Activated naive CD8-positive, alpha-beta T cell treated with anti-CD3 and anti-CD28 coated beads, Interleukin-2, amount 50 U/mL, for 24 hours (primary cell): ENCODE measurements at places on chromosomes 7 and 10.

- H3K27ac ChIP-seq = no peak overlapping the region
- no peak overlapping the region for H3K4me3 ChIP-seq
- no peaks in the 10 kb centered on the region for H3K36me3 ChIP-seq
Observed at GRCh38 chr7:299628-300027, 9.7 kb downstream of the FOXL3 start.

GRCh38 chr10:7866176-7866575 is 47.9 kb downstream of the TAF3 start:
- H3K4me3 ChIP-seq = no peak overlapping the region
- H3K4me1 ChIP-seq = peaks cover 11% of the 10 kb centered on the region
- H3K27me3 ChIP-seq = no peaks in the 10 kb centered on the region
- peaks cover 20% of the 10 kb centered on the region for H3K36me3 ChIP-seq
- H3K27ac ChIP-seq = no peak overlapping the region

GRCh38 chr7:48245751-48246472 is 74.7 kb downstream of the ABCA13 start:
- no peak overlapping the region for H3K4me3 ChIP-seq
- no peaks in the 10 kb centered on the region for H3K36me3 ChIP-seq
- no peak overlapping the region for H3K27ac ChIP-seq
- no peak for DNase-seq

GRCh38 chr7:94190599-94191061 is 186.5 kb upstream of the BET1 start:
- no peak for DNase-seq
- H3K36me3 ChIP-seq = no peaks in the 10 kb centered on the region
- no peaks in the 10 kb centered on the region for H3K4me1 ChIP-seq

DNA sequence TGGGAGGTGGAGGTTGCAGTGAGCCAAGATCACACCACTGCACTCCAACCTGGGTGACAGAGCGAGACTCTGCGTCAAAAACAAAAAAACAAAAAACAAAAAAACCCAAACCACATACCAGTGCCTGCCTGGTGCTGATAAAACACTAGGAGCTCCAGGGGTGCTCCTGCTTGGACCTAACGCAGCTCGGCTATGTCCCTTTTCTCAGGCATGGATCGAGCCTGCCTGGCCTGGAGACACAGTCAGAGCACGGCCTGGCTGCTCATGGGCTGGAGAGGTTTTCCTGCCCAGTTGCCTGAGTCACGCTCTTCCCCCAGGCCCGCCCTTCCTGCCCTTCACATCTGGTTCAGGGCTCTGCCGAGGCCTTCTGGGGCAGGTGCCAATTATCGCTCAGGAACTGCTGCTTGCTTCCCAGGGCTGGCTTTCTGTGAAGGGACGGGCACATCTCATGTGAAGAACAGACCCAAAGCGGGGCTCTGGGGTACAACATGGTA is 12.6 kb upstream of the NPFFR1 start:
- H3K4me3 ChIP-seq = no peak overlapping the region
- peaks cover 2% of the 10 kb centered on the region for H3K4me1 ChIP-seq
- H3K27ac ChIP-seq = no peak overlapping the region
- no peaks in the 10 kb centered on the region for H3K27me3 ChIP-seq
- no peak for DNase-seq

DNA sequence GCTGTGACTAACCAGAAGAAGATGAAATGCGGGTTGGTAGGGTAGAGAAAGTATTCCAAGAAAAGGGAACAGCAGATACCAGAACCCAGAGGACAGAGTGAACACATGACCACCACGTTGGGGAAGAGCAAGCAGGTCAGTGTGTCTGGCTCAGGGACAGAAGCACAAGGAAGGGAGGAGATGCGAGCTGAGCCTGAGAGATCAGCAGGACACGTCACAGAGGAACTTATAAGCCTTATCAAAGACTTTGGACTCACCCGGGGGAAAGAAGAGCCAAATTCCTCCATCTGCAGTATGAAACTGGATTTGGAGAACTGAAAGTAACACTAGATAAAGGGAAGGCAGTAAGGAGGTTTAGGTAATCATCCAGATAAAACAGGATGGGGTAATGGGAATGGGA is 232.1 kb upstream of the NPVF start:
- DNase-seq = no peak
- H3K27ac ChIP-seq = no peak overlapping the region
- no peak overlapping the region for H3K4me3 ChIP-seq
- peaks cover 13% of the 10 kb centered on the region for H3K27me3 ChIP-seq
- no peaks in the 10 kb centered on the region for H3K36me3 ChIP-seq
- no peaks in the 10 kb centered on the region for H3K4me1 ChIP-seq

- H3K4me3 ChIP-seq = no peak overlapping the region
- H3K36me3 ChIP-seq = peaks cover 2% of the 10 kb centered on the region
- H3K27ac ChIP-seq = no peak overlapping the region
- DNase-seq = no peak
Observed at GRCh38 chr10:734481-734880, 45.0 kb upstream of the DIP2C start.

- no peak for DNase-seq
- no peak overlapping the region for H3K27ac ChIP-seq
Observed at GRCh38 chr10:92569071-92569470, 4.8 kb downstream of the IDE start.

- DNase-seq = no peak
- no peak overlapping the region for H3K27ac ChIP-seq
- no peaks in the 10 kb centered on the region for H3K4me1 ChIP-seq
- H3K27me3 ChIP-seq = peaks cover 3% of the 10 kb centered on the region
Observed at GRCh38 chr7:21086688-21087087, 300.0 kb upstream of the SP8 start.

DNA sequence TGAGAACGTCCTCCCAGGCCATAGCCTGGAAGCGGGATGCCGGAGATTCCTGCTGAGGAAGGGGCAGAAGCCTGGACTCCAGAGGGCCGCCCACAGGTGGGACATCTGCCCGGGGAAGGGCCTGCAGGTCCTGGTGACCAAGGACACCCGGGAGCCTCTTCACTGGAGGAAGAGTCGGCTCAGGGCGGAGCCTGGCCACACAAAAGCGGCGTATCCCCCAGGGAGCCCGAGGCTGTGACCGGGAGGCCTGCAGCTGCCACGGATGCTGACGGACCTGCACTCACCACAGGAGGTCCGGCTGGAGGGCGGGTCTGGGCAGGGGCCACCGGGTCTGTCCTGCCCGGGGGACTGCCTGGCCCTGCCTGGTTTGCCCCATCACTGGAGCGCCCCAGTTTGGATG is 15.5 kb upstream of the ADGRA1 start:
- no peaks in the 10 kb centered on the region for H3K27me3 ChIP-seq
- H3K4me1 ChIP-seq = no peaks in the 10 kb centered on the region
- H3K4me3 ChIP-seq = no peak overlapping the region
- no peak overlapping the region for H3K27ac ChIP-seq
- H3K36me3 ChIP-seq = no peaks in the 10 kb centered on the region

GRCh38 chr7:65827366-65827765 is 45.5 kb upstream of the VKORC1L1 start:
- no peak for DNase-seq
- H3K27me3 ChIP-seq = no peaks in the 10 kb centered on the region
- H3K4me1 ChIP-seq = no peaks in the 10 kb centered on the region
- H3K4me3 ChIP-seq = no peak overlapping the region
- H3K27ac ChIP-seq = no peak overlapping the region
- H3K36me3 ChIP-seq = no peaks in the 10 kb centered on the region

DNA sequence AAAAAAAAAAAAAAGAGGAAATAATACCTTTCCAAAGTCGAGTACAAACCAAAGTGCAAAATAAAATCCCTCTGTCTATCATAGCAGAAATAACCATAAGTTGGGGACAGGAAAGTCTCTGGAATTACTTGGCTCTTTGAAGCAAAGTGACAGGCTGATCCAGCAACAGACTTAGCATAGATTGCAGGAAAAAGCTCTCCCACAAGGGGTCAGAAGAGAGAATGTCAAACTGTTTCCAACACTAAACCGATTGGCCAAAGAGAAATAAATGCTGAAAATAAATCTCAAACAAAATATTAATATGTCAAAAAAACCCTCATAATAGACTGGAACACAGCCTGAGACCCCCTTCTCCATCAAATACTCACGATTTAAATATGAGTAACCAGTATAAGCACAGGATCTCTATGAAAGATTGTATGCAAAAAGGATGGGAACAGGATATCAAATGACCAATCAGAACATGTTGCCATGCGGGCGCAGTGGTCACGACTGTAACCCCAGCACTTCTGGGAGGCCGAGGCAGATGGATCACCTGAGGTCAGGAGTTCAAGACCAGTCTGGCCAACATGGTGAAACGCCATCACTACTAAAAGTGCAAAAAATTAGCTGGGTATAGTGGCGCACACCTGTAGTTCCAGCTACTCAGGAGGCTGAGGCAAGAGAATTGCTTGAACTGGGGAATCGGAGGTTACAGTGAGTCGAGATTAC is 1000.7 kb upstream of the LRRN3 start:
- H3K27ac ChIP-seq = no peak overlapping the region
- DNase-seq = no peak
- no peaks in the 10 kb centered on the region for H3K36me3 ChIP-seq
- H3K4me3 ChIP-seq = no peak overlapping the region
- no peaks in the 10 kb centered on the region for H3K4me1 ChIP-seq

GRCh38 chr7:90597563-90598253 is 1.6 kb downstream of the CDK14 start:
- no peaks in the 10 kb centered on the region for H3K36me3 ChIP-seq
- peaks cover 62% of the 10 kb centered on the region for H3K27me3 ChIP-seq
- DNase-seq = no peak
- peaks cover 40% of the 10 kb centered on the region for H3K4me1 ChIP-seq
- peak overlapping the region; percentile 81 for H3K4me3 ChIP-seq

- H3K4me1 ChIP-seq = no peaks in the 10 kb centered on the region
- no peak overlapping the region for H3K27ac ChIP-seq
- no peaks in the 10 kb centered on the region for H3K36me3 ChIP-seq
- no peaks in the 10 kb centered on the region for H3K27me3 ChIP-seq
- no peak for DNase-seq
- H3K4me3 ChIP-seq = no peak overlapping the region
Observed at GRCh38 chr10:125709553-125710474, 9.7 kb upstream of the EDRF1 start.

- H3K4me1 ChIP-seq = peaks cover 20% of the 10 kb centered on the region
- H3K27ac ChIP-seq = no peak overlapping the region
- H3K36me3 ChIP-seq = no peaks in the 10 kb centered on the region
- H3K27me3 ChIP-seq = no peaks in the 10 kb centered on the region
Observed at GRCh38 chr10:88157981-88158465, 294.6 kb downstream of the PTEN start.

DNA sequence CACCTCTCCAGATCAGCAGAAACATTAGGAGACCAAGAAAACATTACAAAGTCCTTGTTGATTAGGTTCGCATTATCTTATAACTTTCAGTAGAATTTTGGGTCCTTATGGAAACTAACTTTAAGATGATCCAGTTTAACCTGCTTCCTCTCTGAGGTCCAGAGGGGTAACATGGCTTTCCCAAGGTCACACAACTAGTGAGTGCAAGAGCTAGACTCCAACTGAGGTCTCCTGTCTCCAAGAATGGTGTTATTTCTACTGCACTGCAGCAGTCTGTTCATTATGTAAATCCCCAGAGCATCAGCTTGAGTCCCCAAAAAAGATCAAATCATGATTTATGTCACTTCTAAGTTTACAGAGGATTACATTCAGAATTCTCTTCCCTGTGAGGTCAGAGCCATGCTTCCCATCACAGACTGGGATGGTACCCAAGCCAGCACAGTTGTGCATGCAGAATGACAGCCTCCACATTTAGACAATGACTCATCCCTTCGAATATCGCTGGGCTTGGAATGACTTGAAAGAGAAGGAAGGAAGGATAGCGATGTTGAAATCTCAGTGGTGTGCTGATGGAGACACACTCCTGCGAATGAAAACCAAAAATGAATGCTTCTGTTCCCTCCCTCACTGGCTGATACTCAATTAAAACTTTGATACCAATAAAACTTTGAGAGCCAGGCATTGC is 163.1 kb upstream of the PLXNA4 start:
- peaks cover 3% of the 10 kb centered on the region for H3K27me3 ChIP-seq
- H3K27ac ChIP-seq = no peak overlapping the region
- H3K4me1 ChIP-seq = no peaks in the 10 kb centered on the region
- no peak for DNase-seq
- H3K36me3 ChIP-seq = no peaks in the 10 kb centered on the region

DNA sequence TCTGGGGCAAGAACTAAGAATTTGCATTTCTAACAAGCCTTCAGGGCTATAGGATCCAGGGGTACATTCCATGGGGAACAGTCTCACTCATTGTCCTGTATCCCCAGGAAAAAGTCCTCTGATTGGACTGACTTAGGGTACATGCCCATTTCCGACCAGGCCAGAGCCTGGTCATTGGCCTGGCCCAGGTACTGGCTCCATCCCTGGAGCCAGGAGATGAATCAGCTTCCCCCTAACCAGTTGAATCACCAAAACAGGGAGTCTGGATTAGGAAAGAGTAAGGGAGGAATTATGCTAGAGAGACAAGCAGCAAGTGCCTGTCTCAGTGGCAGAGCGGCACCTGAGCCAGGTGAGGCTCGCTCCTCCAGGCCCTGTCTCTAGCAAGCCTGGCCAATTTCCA is 137.5 kb downstream of the FGFR2 start:
- H3K4me3 ChIP-seq = no peak overlapping the region
- H3K4me1 ChIP-seq = no peaks in the 10 kb centered on the region
- no peaks in the 10 kb centered on the region for H3K36me3 ChIP-seq
- DNase-seq = no peak
- no peak overlapping the region for H3K27ac ChIP-seq
- peaks cover 2% of the 10 kb centered on the region for H3K27me3 ChIP-seq

- peaks cover 6% of the 10 kb centered on the region for H3K4me1 ChIP-seq
- DNase-seq = no peak
- no peak overlapping the region for H3K27ac ChIP-seq
- peaks cover 12% of the 10 kb centered on the region for H3K36me3 ChIP-seq
Observed at GRCh38 chr10:5433182-5433581, 20.8 kb downstream of the NET1 start.

DNA sequence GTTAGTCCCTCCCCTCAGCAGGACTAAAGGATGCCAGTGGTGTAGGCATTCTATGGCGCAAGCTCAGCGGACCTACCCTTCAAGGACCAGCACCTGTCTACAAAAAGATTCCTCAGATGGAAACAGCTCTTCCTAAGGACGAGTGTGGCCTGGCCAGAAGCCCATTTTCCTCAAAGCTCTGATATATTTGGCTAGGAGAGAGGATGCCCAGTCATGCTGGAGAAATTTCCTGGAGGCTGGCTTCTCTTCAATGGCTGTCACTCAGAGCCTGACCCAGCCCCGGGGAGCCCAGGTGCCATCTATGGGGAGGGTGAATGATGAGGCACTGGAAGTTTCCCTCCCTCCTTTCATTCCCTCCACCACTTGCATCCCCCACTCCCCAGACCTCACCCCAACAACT is 111.5 kb downstream of the PLXNA4 start:
- H3K4me1 ChIP-seq = peaks cover 26% of the 10 kb centered on the region
- no peak overlapping the region for H3K27ac ChIP-seq
- DNase-seq = no peak
- H3K27me3 ChIP-seq = peaks cover 2% of the 10 kb centered on the region
- H3K4me3 ChIP-seq = no peak overlapping the region

- no peak for DNase-seq
- H3K4me3 ChIP-seq = no peak overlapping the region
- H3K27me3 ChIP-seq = no peaks in the 10 kb centered on the region
- peaks cover 23% of the 10 kb centered on the region for H3K4me1 ChIP-seq
Observed at GRCh38 chr7:87872346-87872745, 3.8 kb downstream of the SLC25A40 start.
